CD4-positive, alpha-beta memory T cell (primary cell): ENCODE measurements at places on chromosomes 5 and 9. TPM values are rescaled to one million over a fixed set of nuclear protein-coding genes. Genes with fewer than 3 reads are reported as not detected.

The OR1Q1 gene
- not detected for total RNA-seq

GRCh38 chr9:68940573-68940972 is 73.3 kb downstream of the PRKACG start:
- no peak for DNase-seq
- no peaks in the 10 kb centered on the region for H3K27me3 ChIP-seq

The TMEM141 gene
- total RNA-seq, result 53.4 TPM

The ADGRD2 gene
- not detected for total RNA-seq

The IFNA6 gene
- not detected for total RNA-seq

- H3K36me3 ChIP-seq, result no peaks in the 10 kb centered on the region
- H3K27ac ChIP-seq, result no peak overlapping the region
- DNase-seq, result no peak
- no peak overlapping the region for H3K4me3 ChIP-seq
Observed at GRCh38 chr9:112969730-112970129, 42.3 kb downstream of the ZNF883 start.
